Activated CD4-positive, alpha-beta T cell treated with anti-CD3 and anti-CD28 coated beads, Interleukin-10, Interleukin-2, amounts not matched to agents 100 ng/mL and 50 ng/mL, durations not matched to agents 16 hours and 8 hours (primary cell): ENCODE measurements at places on chromosomes 4 and X.
A peak's percentile ranks its signal among the peaks of the same experiment; 100 is the strongest.

DNA sequence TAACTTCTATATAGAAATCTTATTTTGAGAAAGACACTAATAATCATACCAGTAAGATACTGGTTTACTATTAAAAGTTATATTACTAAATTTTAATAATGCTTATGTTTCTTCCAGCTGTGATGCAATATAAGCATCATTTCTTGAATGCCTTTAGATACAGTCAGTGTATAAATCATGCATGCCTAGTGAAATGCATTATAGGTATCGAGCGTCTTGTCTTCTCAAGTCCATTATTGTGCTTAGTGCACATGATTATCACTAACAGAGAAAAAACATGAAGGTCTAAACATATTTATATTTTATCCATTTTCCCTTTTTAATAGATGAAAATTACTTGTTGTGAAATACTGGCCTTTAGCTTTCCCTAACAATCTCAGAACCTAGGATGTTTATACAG, 1021.5 kb upstream of the AGA start:
- no peak for DNase-seq

DNA sequence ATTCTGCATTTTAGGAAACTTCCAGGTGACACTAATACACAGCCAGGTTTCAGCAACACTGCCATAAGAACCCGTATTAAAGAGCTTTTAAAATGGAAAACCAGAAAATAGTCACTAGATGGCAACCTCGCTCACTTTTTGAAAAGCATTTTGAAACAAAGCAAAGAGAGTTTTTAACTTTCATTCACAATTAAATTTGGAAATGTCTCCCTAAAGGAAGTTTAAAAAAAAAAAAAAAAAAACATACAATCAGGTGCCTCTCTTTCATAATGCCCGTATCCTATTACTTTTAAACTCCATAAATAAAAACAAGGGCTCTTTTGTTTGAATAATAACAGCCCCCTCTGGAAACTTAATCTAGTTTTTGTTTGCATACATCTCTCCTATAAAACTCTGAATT, 20.3 kb downstream of the MEPE start:
- peak; percentile 13 for DNase-seq

DNA sequence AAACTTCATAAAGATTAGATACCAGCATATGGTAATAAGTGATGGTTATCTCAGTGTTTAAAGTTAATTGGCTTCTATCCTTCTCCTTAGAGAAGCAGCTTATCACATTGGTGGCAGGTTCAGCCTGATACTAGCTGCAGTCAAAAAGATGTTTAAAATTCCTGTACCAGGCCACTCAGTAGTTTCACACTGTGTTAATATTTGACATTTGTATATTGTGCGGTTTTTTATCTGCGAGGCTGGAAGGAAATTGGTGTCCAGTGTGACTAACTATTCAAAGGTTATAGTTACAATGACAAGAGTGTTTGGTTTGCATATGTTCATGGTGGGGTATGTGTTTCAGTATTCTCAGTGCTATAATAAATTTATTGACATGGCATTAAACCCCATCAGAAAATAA, 27.5 kb upstream of the TBC1D8B start:
- DNase-seq, result no peak

DNA sequence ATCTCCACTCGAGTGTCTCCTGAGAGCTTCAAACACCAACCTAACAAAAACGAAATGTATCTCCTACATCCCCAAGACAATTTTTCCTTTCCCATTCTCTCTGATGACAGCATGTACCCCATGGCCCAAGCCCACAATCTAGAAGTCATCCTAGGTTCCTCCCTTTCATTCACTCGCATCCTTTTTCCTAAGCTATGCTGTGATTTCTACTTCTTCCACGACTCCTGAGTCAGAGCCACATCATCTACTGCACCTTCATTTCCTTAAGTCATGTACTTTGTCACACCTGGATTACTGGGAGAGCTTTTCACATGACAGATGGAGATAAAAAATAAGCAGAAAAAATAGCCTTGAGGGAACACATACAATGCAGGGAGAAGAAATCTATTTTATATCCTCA, 20.1 kb downstream of the C4orf36 start:
- no peak for DNase-seq

DNA sequence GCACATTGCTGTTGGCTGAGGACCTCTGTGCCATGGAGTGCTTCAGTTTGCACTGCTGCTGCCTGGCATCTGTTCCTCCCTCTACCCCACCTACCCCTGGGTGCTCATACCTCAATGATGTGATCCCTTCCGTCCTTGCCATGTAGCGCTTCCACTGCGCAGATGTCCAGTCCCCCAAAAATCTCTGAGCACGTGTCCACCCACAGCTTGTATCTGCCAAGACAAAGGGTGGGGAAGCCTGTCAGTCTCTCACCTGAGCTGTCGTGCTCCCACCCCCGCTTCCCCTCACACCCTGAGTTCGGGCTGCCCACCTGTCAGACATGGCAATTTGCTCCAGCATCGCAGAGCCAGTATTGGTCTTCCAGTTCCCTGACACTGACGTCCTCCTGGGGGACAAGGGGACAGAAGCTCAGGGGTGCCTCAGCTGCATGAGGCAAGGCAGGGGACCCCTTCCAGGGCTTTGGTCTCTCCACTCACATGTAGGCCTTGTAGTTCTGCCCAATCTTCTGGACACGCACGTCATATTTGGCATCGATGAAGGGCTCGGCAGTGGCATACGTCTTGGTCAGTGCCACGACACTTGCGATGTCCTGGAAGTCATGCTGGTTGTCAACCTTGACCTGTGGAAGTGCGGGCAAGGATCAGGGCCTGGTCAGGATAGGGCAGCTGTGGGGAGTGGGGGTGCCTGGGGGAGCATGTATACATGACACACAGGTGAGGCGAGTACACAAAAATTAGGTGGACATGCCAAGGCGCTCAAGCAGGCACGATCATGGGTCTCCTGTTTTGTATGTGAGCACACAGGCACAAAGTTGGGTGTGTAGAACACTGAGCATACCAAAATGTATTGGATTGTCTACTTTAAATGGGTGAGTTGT, 6.0 kb upstream of the TIMP1 start:
- DNase-seq, result no peak

- peak; percentile 39 for DNase-seq
These were observed 2.2 kb upstream of the CFI start for GRCh38 chr4:109803924-109804571.

DNA sequence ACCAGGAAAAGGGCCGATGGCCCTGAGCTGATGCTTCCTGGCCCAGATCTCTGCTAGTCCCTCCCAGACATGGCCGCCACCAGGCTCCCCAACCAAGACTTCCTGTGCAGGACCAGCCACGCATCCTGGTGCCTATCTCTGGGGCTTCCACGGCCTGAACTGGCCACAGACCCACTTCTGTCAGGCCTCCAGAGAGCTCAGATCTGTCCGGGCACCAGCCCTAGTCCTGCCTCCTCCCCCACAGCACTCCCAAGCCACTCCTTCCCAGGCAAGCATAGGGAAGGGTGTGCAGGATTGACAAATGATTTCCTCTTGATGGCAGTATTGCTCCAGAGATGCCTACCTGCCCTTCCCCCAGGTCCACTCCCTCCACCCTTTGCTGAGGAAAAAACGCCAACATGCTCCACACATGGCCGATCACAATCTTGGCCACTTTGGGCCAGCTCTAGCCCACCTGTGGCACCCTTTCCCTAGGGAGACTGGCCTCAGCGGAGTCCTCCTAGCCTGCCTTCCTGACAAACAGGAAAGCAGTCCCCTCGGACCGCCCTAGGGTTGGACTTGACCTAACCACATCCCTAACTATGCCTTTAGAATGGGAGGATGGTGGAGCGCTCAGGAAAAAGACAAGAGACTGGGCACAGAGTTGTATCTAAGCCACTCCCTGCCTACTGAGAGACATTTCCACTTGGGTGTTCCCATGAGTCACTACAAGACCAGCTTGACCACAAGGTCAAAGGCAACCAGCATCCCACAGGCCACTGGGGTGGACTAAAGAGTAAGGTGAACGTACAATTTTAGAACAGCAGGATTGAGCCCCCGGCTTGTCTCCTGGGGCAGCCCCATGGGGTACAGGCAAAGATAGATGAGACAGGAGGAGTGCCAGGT, 277.5 kb upstream of the AGTR2 start:
- DNase-seq, result peak; percentile 44

GRCh38 chr4:134888156-134888555, 686.6 kb upstream of the PABPC4L start:
- DNase-seq, result no peak
